Astrocyte (in vitro differentiated cells and primary cell): ENCODE measurements at places on chromosomes 1 and 21. TPM values are rescaled to one million over a fixed set of nuclear protein-coding genes. Genes with fewer than 3 reads are reported as not detected.

The ZNF593OS gene
- not detected in 2 replicates for total RNA-seq

DNA sequence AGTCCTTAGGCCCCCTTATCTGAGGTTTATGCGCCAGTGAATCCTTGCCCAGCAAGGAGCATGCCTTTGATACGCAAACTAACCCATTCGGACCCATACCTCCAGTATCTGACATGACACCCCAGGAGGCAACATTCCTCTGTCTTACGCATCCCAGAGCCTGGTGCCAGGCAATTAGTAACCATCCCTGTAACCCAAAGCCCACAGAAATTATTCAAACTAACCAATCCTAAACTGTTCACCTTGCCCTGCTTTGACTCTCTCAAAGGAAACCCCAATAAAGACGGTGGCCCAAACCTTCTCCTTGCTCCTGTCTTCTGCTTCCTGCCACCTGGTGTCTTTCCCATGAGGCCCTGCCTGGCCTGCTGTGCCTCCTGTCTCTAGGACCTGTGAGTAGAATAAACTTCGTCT is 36.4 kb downstream of the ZNF496 start:
- no peak overlapping the region for H3K4me3 ChIP-seq
- peak overlapping the region; percentile 53 for H3K27ac ChIP-seq
- peaks cover 5% of the 10 kb centered on the region for H3K36me3 ChIP-seq
- peaks cover 26% of the 10 kb centered on the region for H3K4me1 ChIP-seq
- no peaks in the 10 kb centered on the region for H3K27me3 ChIP-seq
- DNase-seq = peak; percentile 68

- H3K4me1 ChIP-seq = no peaks in the 10 kb centered on the region
- DNase-seq = no peak
- no peak overlapping the region for H3K27ac ChIP-seq
- H3K27me3 ChIP-seq = peaks cover 17% of the 10 kb centered on the region
- no peak overlapping the region for H3K4me3 ChIP-seq
Observed at GRCh38 chr1:116458695-116459094, 85.7 kb downstream of the ATP1A1 start.

The DHDDS gene
- 87.2 and 94.4 TPM in 2 replicates for total RNA-seq

The CHI3L2 gene
- total RNA-seq = 0.65 TPM in 1 of 2 replicates, not detected in the other

- H3K27ac ChIP-seq = no peak overlapping the region
- DNase-seq = no peak
- H3K4me1 ChIP-seq = no peaks in the 10 kb centered on the region
- no peak overlapping the region for H3K4me3 ChIP-seq
Observed at GRCh38 chr21:26560612-26561011, 12.5 kb downstream of the CYYR1 start.

The PIGR gene
- total RNA-seq = not detected in 2 replicates

DNA sequence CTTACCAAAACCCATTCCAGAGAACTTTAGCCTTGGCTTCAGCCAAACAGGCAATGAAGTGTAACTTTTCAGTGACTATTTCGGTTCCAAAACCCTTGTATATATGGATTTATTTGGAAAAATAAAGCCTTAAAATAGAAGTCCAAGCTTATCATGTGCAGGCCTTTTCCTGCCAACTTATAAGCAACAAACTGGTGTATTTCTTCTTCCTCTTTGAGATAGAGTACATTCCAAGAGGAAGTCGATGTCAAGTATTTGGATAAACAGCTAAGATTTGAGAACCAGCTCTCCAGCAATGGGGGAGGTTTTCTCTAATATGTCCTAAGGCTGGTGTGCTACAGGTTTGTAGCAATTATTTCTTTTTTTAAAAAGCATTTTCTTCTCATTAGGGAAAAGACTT is 407.8 kb downstream of the DUSP10 start:
- H3K27ac ChIP-seq = no peak overlapping the region
- no peaks in the 10 kb centered on the region for H3K36me3 ChIP-seq
- H3K27me3 ChIP-seq = no peaks in the 10 kb centered on the region
- no peak for DNase-seq

The IFNLR1 gene
- 0.94 and 1.5 TPM in 2 replicates for total RNA-seq

- no peak overlapping the region for H3K4me3 ChIP-seq
- no peak overlapping the region for H3K27ac ChIP-seq
- no peaks in the 10 kb centered on the region for H3K36me3 ChIP-seq
- peaks cover 2% of the 10 kb centered on the region for H3K27me3 ChIP-seq
Observed at GRCh38 chr21:31503939-31504338, 155.6 kb upstream of the SOD1 start.

DNA sequence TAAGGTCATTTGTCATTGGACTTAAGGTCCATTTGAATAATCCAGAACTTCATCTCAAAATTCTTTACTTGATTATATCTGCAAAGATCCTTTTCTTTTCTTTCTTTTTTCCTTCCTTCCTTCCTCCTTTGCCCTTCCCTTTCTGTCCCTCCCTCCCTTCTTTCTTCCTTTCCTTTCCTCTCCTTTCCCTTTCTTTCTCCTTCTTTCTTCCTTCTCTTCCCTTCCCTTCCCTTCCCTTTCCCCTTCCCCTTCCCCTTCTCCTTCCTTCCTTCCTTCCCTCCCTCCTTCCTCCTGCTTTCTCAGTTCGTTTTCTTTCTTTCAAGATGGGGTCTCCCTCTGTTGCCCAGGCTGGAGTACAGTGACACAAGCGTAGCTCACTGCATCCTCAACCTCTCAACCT is 35.5 kb downstream of the CA6 start:
- H3K27me3 ChIP-seq = no peaks in the 10 kb centered on the region
- no peak overlapping the region for H3K27ac ChIP-seq
- H3K4me1 ChIP-seq = no peaks in the 10 kb centered on the region
- no peaks in the 10 kb centered on the region for H3K36me3 ChIP-seq

- no peak for DNase-seq
- H3K36me3 ChIP-seq = peaks cover 3% of the 10 kb centered on the region
- H3K27me3 ChIP-seq = no peaks in the 10 kb centered on the region
- H3K4me3 ChIP-seq = peak overlapping the region; percentile 95
Observed at GRCh38 chr1:65421351-65422025, 1.0 kb downstream of the LEPR start.

DNA sequence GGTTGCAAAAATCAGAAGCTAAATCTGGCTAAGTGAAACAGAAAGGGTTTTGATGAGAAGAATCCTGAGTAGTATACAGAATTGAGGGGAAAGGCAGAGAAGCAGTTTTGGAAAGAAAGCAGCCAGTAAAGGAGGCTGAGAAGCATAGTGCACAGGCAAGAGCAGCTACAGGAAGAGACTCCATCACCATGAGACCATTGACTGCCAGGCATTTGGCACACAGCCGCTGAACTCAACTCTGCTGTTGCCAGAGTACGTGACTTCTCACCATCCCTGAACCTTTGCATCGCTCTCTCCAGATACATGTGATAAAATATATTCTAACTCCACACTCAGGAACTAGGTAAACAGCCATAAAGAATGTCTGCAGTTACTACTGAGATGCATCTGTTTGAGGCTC is 128.3 kb upstream of the C1orf21 start:
- H3K27me3 ChIP-seq = no peaks in the 10 kb centered on the region
- no peak overlapping the region for H3K27ac ChIP-seq
- no peaks in the 10 kb centered on the region for H3K4me1 ChIP-seq
- no peak overlapping the region for H3K4me3 ChIP-seq
- no peak for DNase-seq
- no peaks in the 10 kb centered on the region for H3K36me3 ChIP-seq

- H3K27ac ChIP-seq = no peak overlapping the region
- no peak overlapping the region for H3K4me3 ChIP-seq
- DNase-seq = no peak
Observed at GRCh38 chr1:102586022-102586421, 522.3 kb downstream of the COL11A1 start.

The AMY1A gene
- total RNA-seq = not detected in 2 replicates

- H3K27me3 ChIP-seq = no peaks in the 10 kb centered on the region
- no peak overlapping the region for H3K27ac ChIP-seq
- H3K36me3 ChIP-seq = peaks cover 12% of the 10 kb centered on the region
- DNase-seq = no peak
- H3K4me3 ChIP-seq = no peak overlapping the region
Observed at GRCh38 chr1:153649863-153650235, 8.7 kb upstream of the SNAPIN start.

DNA sequence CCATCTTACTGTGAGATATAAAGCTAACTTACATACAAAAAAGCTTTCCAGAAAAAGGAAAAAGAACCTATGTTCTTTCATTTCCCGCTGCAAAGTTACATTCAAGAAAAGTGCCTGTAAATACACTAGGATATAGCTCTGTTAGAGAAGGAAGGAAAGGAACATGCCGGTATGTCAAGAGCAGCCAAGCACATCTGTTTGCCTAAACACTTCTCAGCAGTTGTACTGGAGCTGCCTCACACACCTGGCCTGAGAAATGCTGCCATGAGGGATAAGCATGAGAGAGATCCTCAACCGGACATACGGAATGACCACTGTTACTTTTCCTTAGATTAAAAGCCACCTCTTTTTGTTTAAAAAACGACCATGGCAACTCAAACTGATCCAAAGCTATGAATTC is 189.7 kb downstream of the RERE start:
- H3K27ac ChIP-seq = no peak overlapping the region
- H3K36me3 ChIP-seq = no peaks in the 10 kb centered on the region
- no peaks in the 10 kb centered on the region for H3K27me3 ChIP-seq
- no peak overlapping the region for H3K4me3 ChIP-seq
- DNase-seq = no peak

The KIF14 gene
- total RNA-seq = 1.2 and 2.1 TPM in 2 replicates

- H3K4me1 ChIP-seq = peaks cover 44% of the 10 kb centered on the region
- DNase-seq = peak; percentile 66
- peak overlapping the region; percentile 43 for H3K27ac ChIP-seq
- H3K36me3 ChIP-seq = peaks cover 9% of the 10 kb centered on the region
Observed at GRCh38 chr1:201732351-201732750, 96.6 kb upstream of the IPO9 start.

GRCh38 chr1:203526572-203526971 is 32.6 kb downstream of the OPTC start:
- H3K36me3 ChIP-seq = no peaks in the 10 kb centered on the region
- no peaks in the 10 kb centered on the region for H3K27me3 ChIP-seq
- H3K27ac ChIP-seq = no peak overlapping the region
- DNase-seq = no peak
- H3K4me1 ChIP-seq = peaks cover 12% of the 10 kb centered on the region

DNA sequence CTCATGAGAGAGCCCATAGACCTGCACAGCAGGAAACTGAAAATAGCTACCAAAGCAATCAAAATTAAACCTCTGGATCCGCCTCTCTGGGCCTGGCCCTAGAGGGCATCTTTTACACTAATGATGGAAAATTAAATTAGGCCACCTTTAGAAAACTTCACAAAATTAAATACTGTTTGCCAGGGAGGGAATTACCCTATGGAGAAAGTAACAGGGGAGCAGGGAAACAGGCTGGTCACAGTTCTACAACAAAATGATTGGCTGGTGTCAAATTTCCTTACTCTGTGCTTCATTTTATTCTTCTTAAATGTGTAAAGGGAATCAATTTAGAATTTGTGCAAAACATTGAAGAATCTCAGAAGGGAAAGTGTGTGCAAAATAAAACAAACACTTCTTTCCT is 62.4 kb downstream of the SPATA46 start:
- no peak overlapping the region for H3K4me3 ChIP-seq
- DNase-seq = no peak
- H3K27ac ChIP-seq = no peak overlapping the region
- no peaks in the 10 kb centered on the region for H3K36me3 ChIP-seq
- peaks cover 14% of the 10 kb centered on the region for H3K4me1 ChIP-seq

- H3K27me3 ChIP-seq = no peaks in the 10 kb centered on the region
- H3K4me3 ChIP-seq = no peak overlapping the region
- no peak for DNase-seq
- no peaks in the 10 kb centered on the region for H3K36me3 ChIP-seq
- peaks cover 18% of the 10 kb centered on the region for H3K4me1 ChIP-seq
Observed at GRCh38 chr1:3773572-3774275, 1.2 kb downstream of the SMIM1 start.

DNA sequence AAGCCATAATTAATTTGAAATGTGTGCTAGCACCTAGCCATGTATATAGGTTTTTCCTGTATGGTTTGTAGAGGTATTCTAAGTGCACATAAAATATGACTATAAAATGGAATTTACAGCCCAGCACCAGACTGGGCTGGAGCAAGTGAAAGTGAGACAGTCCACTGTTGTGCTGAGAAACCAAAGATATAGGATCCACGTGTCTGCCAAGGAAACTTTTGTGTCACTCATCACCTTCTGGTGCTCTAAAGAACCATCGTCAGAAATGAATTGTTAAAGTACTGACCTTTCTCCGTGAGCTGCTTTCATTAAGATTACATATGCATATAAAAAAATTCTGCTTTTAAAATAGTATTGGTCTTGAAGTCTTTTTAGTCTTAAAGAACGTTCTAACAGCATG is 141.0 kb upstream of the ZC3H11B start:
- H3K4me1 ChIP-seq = no peaks in the 10 kb centered on the region
- H3K36me3 ChIP-seq = no peaks in the 10 kb centered on the region
- no peak overlapping the region for H3K27ac ChIP-seq
- H3K4me3 ChIP-seq = no peak overlapping the region
